ENCODE measurements at places on chromosomes 2 and 18.

DNA sequence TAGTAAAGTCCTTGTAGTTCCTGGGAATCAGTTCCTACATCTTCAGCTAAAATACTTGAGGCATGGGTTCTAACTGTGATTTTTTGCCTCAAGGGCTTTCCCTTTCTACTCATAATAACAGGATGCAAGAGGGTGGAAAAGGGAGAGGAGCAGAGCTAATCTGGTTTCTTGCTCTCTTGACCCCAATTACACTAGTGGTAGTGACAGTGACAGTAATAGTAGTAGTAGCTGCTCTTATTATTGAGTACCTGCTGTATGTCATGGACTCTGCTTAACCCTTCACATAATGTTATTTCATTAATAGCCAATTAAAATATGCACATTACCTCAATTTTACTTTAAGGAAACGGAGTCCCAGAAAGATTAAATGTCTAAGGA lies 214.8 kb upstream of the HNRNPA3 start:
- DNase-seq: no peak

GRCh38 chr2:218807626-218808025 lies 24.0 kb downstream of the PRKAG3 start:
- DNase-seq: no peak

- no peak for DNase-seq
Measured at GRCh38 chr2:90207454-90208058, 1516.1 kb downstream of the RPIA start.

GRCh38 chr18:34592961-34593382 lies 117.1 kb upstream of the DTNA start:
- no peak for DNase-seq

GRCh38 chr2:29782087-29782486 lies 139.3 kb downstream of the ALK start:
- DNase-seq: no peak

GRCh38 chr2:79993144-79993543 lies 311.4 kb downstream of the LRRTM1 start:
- no peak for DNase-seq

DNA sequence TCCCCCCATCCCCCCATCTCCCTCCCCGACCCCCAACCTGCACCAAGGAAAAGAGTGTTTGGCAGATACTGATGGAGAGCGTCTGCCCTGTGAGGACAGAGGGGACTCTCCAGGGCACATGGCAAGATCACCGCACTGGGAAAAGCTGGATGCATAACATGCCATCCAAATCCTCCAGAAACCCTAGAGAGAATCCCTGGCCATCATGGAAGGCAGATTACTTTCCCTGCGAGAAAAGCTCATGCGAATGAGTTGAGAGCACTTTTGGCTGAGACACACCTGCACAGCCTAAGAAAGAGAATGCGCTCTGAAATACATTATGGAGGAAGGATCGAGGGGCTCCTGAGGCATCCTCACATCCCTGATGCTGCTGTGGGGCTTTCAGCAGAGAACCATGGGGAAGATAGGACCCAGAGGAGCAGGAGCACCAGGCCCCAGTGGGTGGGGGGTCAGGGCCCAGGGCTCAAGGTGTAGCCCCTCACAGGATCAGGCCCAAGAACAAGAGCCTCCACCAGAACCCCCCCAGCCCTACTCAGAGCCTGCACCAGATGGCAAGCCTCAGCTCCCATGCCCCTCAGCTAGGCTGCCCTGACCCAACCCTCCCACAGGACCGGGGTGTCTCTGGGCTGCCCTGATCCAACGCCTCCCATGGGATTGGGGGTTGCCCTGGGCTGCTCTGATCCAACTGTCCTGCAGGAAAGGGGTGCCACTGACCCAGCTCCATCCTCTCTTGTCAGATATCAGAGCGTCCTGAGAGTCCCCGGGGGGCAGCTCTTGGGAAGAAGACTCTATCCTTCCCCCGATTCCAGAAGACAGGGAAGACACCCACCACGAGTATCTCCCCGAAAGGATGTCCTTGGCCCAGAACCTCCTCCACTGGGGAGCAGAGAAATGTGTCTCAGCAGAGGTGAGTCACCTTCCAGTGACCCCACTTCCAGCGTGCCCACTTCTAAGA lies 153.4 kb downstream of the NDUFA10 start:
- DNase-seq: no peak

DNA sequence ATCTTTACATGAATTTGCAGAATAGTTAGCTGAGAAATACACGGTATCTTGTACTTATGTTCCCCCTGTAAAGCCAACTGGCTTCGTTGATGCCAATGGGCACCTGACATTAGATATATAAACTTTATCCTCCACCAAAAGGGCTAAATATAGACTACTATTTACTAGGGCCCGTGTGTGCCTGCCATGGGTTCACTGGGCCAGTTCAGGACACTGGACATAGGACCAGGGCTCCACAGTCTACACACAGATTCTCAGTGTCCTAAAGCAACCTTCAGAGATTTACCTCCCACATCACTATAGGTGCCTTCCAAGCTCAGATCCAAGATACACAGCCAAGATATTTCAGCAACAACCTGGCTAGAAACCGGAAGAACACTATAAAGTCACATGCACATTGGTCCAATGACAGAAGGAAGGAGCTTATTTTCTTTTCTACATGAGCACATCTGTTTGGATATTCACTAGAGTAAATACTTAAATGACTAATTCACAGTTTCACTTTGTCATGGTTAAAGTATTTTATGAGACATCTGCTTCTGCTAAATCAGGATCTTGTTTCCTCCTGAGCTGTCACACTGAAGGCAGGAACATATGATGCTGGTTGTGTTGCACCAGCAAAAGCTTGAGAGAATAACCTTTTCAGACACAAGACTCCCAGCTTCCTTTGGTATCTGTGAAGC lies 95.1 kb downstream of the MYO5B start:
- no peak for DNase-seq

DNA sequence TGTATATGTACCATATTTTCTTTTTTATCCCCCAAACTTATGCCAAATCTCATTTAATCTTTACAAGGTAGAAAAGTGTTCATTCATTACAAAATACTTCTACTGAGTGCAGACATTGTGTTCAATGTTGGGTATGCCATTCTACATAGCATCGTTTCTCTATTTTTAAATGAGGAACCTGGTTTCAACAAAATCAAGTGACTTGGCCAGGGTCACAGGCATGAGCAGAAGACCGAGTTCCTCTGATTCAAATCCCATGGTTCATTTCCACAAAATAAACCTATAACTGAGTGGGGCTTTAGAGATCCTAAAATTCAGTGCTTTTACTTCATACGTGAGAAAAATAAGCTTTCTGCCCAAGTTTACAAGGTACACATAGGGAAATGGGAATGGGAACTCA lies 81.4 kb upstream of the RASGRP3 start:
- no peak for DNase-seq

DNA sequence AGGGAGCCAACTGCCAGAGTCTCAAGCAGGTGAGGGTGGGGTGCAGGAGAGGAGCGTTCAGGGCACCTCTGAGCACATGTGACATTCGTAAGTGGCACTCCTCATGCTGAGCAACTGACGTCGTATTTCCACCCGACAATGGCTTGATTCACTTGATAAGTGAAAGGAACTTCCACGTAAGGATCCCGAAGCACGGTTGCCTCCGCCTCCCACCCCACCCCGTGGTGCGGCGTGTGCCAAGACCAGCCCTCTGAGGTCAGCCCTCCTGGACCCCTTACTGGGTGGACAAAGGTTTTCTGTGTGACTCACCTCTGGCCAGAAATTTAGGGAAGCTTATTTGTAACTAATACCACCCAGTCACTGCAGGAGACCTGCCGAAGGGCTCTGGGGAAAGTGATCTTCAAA lies 59.9 kb downstream of the AGAP1 start:
- no peak for DNase-seq

- peak; percentile 21 for DNase-seq
Measured at GRCh38 chr2:46493971-46494250, 14.5 kb downstream of the TMEM247 start.

GRCh38 chr18:46629361-46629760 lies 27.7 kb downstream of the LOXHD1 start:
- no peak for DNase-seq

DNA sequence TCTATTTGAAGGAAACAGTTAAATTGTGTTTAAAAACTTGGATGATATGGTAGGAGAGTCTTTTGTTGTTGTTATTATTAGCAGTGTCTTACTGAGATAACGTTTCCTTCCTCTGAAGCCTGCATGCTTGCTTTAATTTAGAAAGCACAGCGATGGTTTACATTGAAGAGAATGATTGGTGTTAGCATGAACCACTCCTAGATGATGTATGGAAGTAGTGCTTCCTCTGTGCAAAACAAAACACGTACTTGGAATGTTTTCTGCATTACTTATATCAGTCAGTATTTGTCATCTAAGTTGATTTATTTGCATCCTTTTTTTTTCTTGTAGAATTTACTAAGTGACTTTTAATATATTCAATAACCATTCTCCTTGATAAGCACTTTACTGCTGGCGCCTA lies 89.0 kb downstream of the UGGT1 start:
- no peak for DNase-seq
